ENCODE measurements at places on chromosomes 16 and 17.

GRCh38 chr17:35730400-35731005 lies 936 bp upstream of the RASL10B start:
- no peak for DNase-seq

GRCh38 chr16:575354-576196 lies 5.8 kb downstream of the PIGQ start:
- no peak for DNase-seq

- no peak for DNase-seq
Observed at GRCh38 chr16:82832821-82833220, 206.1 kb downstream of the CDH13 start.

GRCh38 chr17:57910462-57911420 lies 44.5 kb downstream of the CUEDC1 start:
- DNase-seq = no peak

All from erythroblast (primary cell).